ENCODE measurements at places on chromosomes 12 and 14. TPM values are rescaled to one million over a fixed set of nuclear protein-coding genes. Genes with fewer than 3 reads are reported as not detected.

Gene TIGAR
- total RNA-seq, result 14.4 TPM

Gene TMEM253
- 37.5 TPM for total RNA-seq

Gene NDRG2
- total RNA-seq, result 135 TPM

Gene KRT73
- total RNA-seq, result not detected

Gene CCDC184
- total RNA-seq, result 0.50 TPM

Gene SERPINA5
- 0.46 TPM for total RNA-seq

Gene TMEM132C
- total RNA-seq, result 0.78 TPM

Gene OTX2
- total RNA-seq, result not detected

Gene CDCA3
- 10.5 TPM for total RNA-seq

Gene RNU6-7
- not detected for total RNA-seq

Gene OR4Q3
- total RNA-seq, result not detected

Gene OR6C2
- not detected for total RNA-seq

Gene HOXC11
- not detected for total RNA-seq

Gene CD163L1
- 18.3 TPM for total RNA-seq

Gene DAO
- 3.8 TPM for total RNA-seq

Gene SPIC
- 0.39 TPM for total RNA-seq

Gene FOXG1
- total RNA-seq, result not detected

Gene DUSP16
- total RNA-seq, result 38.6 TPM

Gene REP15
- total RNA-seq, result 59.1 TPM

Gene C12orf54
- not detected for total RNA-seq
